ENCODE measurements at places on chromosomes 13 and 19.

- no peak for ATAC-seq
Observed at GRCh38 chr13:113582841-113583631, 1.5 kb upstream of the TFDP1 start.

DNA sequence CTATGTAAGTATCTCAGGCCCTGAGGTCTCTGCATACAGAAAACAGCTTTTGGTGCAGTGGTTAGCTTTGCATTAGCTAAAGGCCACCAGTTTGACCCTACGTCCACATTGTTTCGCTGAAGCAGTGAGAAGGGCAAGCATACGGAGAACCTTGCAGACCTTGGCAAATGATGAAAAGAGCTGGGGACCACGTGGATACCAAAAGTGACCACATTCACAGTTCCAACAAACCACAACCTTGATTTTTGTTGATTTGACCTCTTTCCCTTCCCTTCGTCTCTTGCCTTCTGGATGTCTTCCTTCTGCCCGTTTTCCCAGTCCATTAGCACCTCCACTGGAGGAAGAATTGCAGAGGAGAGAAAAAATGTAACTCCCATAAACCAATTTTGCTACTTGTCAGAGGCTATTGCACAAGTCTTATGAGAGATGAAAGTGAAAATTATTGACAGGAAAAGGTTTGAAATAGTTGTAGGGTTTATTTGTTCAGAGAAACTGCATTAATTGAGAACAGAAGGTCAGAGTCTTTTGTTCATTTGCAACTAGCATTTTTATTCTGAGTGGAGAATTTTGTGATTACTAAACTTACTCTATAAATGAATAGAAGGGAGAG is 293.9 kb upstream of the HTR2A start:
- ATAC-seq, result no peak

- ATAC-seq, result no peak
Observed at GRCh38 chr13:99053636-99054233, 75.9 kb upstream of the DOCK9 start.

GRCh38 chr13:34571716-34572115 is 370.4 kb upstream of the NBEA start:
- ATAC-seq, result no peak

DNA sequence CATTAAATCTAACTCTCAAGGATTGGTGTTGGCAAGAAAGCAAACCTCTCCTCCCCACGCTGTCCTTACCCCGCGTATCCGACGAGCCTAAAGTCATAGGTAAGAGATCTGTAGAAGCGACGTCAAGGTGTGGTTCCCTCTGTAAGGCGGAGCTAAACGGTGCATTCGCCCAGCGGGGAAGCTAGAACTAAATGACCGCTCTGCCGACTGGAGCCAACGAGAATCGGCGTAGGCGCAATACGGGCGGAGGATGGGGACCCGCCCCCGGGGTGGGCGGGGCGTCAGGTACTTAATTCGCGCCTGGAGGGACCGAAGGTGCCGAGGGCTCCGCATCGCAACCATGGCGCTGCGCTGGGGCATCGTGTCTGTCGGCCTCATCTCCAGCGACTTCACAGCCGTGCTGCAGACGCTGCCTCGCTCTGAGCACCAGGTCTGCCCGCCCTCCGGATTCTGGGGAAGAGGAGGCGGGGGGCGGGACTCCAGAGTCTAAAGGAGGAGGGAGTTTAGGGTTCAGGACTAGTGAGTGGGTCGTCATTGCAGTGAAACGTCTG is at the start of gene DHDH:
Gene DHDH (plus strand): TSS at position 318 of the 551 bp plus-strand sequence. CDS start 23 bp downstream, at position 341.
- peak; percentile 94 for ATAC-seq

- ATAC-seq, result no peak
Observed at GRCh38 chr13:99617474-99618255, 116.4 kb downstream of the TM9SF2 start.

GRCh38 chr13:105474983-105475610 is 1060.4 kb downstream of the EFNB2 start:
- no peak for ATAC-seq

DNA sequence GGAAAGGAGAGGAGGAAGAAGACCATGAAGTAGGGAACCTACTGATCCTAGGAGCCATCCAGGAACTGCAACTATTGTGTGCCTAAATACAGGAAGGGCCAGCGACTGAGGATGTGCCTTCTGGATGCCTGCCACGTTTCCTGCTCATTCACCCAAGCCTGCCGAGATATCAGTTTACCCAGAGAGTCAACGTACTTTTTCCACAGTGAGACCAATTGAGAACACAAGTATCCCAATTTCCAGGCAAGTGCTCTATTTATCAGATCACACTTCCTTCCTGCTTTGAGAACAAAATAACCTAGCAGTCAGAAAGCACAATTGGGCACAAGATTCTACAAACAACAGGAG is 122.4 kb downstream of the AKAP11 start:
- ATAC-seq, result no peak

- no peak for ATAC-seq
Observed at GRCh38 chr13:26423629-26424028, 133.9 kb upstream of the WASF3 start.

DNA sequence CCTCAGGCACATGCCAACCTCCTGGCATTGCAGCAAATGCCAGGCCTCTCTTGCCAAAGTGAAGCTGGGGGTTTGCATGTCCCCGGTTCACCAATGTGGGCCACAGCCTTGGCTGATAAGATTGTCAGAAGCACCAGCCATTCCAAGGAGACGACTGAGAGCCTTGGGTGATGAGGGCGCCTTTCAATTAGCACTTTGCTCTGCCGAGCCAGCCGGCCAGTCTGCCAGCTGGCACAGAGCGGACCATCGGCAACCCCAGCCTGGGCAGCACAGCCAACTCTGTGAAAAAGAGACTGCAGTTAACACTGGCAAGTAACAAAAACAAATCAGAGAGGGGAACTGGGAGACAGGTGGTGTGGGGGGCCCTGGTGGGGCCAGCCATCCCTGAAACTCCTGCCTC is 67.3 kb downstream of the EFNB2 start:
- ATAC-seq, result no peak
